NCI-H2081 treated with DMSO at 0.1 percent for 48 hours (cell line): ENCODE measurements at places on chromosomes 5 and 9.

DNA sequence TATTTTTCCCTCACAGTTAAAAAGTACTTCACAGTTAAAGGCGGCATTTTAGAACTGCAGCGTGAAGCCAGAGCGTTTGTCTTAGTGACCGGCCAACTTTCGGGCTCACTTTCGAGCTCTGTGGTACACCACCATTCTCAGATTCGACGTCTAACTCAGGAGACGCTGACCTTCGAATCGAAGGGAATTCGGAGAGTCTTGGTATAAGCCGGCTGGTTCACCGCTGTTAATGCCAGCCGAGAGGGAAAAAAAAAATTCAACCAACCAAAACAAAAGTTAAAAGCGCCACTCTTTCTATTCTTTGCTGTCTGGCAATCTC is 544 bp upstream of the SNX24 start:
- no peak for DNase-seq

GRCh38 chr9:116468369-116468768 is 218.7 kb upstream of the TRIM32 start:
- no peak for DNase-seq

GRCh38 chr5:5683174-5683573 is 260.7 kb downstream of the ICE1 start:
- DNase-seq = no peak

GRCh38 chr9:101566904-101567724 is 27.7 kb downstream of the PPP3R2 start:
- DNase-seq = no peak

- no peak for DNase-seq
Measured at GRCh38 chr9:112856843-112857242, 33.8 kb downstream of the SLC46A2 start.

- no peak for DNase-seq
Measured at GRCh38 chr5:76607353-76607871, 15.8 kb downstream of the F2RL2 start.

- DNase-seq = no peak
Measured at GRCh38 chr5:33049842-33050241, 338.7 kb downstream of the NPR3 start.
